Stimulated activated CD8-positive, alpha-beta memory T cell treated with anti-CD3 and anti-CD28 coated beads, Interleukin-4, amount 100 ng/mL, for 48 hours (primary cell): ENCODE measurements at places on chromosomes 1 and 21.
A peak's percentile ranks its signal among the peaks of the same experiment; 100 is the strongest.

DNA sequence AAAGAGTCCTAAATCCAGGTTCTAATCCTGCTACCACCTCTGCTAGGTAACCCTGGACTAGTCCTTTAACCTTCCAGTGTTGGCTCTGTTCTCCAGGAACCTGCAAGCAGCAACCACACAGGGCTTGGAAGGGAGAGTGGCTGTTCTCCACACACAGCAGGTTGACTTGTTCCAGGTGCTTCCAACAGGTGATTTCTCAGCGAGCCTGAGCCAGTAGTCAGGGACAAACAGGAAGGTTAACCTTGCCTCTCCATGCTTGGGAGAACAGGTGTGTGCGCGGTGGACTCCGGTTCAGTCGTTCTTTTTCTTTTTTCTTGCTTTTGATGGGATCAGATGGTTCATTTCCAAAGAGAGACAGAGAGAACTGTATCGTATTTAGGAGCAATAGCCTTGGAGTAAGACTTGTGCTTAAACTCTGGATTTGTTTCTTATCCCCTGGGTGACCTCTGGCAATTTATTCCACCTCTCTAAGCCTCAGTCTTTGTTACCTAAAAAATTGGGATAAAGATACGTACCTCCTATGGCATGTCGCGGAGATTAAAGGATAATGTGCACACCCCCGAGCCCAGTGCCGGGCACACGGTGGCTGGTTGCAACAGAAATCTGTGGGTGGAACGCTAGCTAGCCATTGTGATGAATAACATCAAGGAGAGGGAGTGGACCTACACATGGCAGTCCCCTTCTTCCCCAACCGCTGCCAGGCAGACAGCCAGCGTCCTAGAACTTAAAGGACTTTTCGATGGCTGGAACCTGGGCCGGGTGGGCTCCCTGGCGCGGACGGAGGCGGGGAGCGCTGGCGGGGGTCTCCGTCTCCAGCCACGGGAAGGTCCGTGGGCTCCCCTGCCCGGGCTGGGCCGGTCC, 583 bp upstream of the CACHD1 start:
- no peak for DNase-seq

GRCh38 chr1:156803086-156803851, 13.4 kb downstream of the SH2D2A start:
- DNase-seq = no peak

DNA sequence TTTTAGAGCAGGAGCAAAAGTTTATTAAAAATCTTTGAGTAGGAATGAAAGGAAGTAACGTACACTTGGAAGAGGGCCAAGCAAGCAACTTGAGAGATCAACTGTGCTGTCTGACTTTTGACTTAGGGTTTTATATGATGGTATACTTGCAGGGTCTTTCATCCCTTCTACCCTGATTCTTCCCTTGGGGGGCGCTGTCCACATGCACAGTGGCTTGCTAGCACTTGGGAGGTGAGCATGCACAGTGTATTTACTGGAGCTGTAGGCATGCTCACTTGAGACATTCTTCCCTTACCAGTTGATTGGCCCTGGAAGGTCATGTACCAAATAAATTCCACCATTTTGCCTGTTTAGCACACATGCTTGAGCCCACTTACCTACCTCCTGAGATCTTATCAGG, 1001.3 kb upstream of the ADGRL2 start:
- DNase-seq = no peak

DNA sequence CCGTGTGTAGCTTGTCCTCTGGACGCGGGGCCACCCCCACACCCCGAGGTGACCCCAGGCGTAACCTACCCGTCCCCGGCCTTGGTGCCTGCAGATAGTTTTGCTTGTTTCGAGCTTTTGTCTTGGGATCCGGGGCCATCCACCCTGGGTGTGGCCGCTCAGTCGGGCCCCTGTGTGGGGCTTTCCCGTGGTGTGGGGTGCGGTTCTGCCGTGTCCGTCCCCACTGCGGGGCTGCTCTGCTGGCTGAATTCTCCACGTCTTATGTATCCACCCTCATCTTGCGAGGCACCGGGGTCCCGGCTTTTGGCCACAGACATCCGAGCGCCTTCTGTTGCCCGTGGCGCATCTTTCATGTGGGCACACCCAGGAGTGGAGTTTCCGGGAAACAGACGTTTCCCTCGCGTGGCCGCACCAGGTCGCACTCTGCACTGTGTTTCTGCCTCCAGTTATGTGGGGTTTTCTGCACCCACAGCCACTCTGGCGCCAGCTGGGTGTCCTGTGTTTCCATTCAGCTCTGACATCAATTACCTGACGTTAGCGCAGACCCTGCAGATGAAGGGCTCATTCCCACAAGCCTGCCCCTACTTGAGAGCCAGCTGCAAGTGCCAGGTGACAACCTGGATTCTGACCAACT, 64.9 kb downstream of the PRKCZ start:
- DNase-seq = no peak

DNA sequence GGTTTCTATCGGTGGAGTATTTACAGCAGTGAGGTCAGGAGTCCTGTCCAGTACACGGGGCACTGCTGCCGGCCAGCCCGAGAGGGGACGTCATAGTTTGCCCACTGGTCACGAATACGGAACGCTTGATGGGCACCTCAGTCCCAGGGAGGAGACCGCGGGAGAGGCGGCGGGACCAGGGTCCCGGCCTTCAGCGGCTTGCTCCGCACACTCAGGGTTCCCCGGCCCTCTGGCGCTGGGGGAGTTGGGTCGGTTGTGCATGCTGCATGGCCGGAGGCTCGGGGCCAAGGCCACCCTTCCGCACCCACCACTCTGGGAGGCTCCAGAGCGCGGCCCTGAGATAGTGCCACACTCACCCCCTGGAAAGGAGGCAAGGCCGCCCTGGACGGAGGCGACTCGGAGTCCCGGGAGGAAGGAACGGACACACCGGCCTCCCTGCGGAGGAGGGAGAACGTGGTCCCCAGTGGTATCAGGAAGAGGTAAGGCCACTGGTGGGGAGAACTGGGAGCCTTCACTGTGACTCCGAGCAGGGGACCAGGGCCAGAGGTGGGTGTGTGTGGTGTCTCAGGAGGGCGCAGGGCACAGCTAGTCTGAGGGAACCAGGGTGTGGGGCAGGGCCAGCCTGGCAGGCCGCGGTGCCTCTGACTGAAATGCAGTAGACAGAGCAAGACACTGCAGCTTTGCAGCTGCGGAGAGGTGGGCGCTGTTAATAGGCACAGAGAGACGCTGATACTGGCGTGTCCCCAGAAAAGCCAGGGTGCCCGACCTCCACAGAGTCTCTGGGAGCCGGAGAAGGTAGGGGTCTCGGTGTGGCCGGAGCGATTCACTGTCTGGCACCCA, 28.6 kb upstream of the PRSS38 start:
- DNase-seq = peak; percentile 26

DNA sequence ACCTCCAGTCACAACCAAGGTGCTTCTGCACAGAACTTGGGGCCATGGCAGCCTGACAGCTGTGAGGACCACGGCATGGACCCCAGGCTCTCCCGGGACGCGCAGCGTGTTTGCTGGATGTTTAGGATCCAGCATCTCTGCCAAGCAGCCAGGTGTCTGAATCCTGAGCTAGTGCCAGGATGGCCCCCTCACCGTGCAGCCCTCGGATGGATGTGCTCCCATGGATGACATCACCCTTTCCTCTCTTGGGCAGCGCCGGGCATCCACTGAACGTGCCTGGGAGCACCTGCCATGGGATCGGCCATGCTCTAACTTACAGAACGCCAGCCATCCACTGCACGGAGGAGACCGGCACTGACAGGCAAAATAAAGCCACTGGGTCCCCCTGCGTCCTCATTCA, 53.9 kb downstream of the PRDM15 start:
- DNase-seq = no peak

- DNase-seq = no peak
Measured at GRCh38 chr1:115426956-115427355, 88.9 kb upstream of the NGF start.

DNA sequence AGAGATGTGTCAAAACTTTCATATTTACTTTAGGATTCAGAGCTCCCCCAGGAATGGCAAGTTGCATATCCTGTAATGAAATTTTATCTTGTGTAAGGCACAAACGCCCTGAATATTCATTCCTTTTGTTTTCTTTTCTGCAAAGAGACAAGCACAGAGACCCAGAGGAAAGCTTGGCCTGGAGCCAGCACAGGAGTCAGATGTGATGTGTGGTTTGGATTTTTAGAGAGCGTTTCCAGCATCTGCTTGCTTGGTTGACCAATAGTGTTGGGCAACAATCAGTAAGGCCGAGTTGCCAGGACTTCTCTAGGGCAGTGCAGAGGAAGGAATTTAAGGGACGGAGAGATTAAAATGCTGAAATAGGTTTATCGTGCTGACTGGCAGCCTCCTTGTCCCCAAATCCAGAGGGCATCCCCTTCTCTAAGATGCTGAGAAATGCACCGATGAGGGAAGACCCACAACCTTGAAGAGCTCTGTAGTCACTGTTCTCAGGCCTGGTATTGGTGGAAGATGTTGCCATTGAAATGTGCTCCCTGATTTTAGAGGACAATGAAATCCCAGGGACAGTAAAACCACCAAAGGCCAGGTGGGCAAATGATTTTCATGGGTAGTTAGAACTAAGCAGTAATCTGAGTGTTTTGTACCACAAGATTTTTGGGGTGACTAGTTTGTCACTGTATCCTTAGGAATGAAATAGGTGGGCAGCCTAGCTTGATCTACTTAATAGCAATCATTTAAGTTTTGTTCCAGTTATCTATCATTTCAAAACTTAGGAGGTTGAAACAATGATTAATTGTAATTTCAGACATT, 37.9 kb upstream of the RHOU start:
- no peak for DNase-seq

GRCh38 chr1:227943381-227944089, 4.2 kb downstream of the WNT9A start:
- DNase-seq = no peak

GRCh38 chr1:107976836-107977235, 11.9 kb upstream of the VAV3 start:
- no peak for DNase-seq

GRCh38 chr1:98288494-98288893, 367.7 kb upstream of the DPYD start:
- no peak for DNase-seq

GRCh38 chr1:224851210-224851847, 78.1 kb upstream of the DNAH14 start:
- DNase-seq = peak; percentile 76
